Fibroblast of mammary gland (primary cell): ENCODE measurements at places on chromosomes 6 and 20.

- DNase-seq, result no peak
These were observed 113.7 kb upstream of the PDE10A start for GRCh38 chr6:165776691-165777090.

- DNase-seq, result no peak
These were observed 407.6 kb downstream of the COL12A1 start for GRCh38 chr6:74798302-74798701.

DNA sequence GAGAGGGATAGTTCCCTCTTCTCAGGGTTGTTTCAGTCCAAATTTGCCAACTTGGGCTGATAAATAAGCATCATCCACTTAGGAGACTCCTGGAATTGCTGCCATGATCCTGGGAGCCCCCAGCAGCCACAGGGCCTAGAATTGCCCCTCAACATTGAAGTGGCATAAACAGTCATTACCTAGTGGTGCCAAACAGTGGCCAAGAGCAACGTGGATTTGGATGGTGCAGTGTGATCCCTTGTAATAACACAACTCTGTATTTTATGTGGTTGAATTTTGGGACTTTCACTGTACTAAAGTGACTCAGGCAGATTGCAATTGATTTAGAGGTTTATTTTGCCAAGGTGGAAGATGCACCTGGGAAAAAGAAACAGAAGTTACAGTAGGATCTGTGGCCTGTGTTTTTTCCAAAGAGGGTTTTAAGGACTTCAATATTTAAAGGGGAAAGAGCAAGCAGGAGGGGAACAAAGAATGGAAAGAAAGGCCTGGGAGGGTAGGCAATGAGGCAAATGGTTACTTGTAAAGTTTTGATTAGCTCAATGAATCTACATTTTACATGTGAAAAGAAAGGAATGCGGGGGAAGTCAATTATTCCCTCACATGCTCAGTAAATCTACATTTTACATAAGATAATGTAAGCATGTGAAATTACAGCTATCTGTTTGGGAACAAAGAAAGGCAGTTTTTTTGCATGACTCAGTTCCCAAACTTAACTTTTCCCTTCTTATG is 168.0 kb upstream of the NOX3 start:
- DNase-seq, result no peak

GRCh38 chr20:15772826-15773225 is 800.4 kb downstream of the KIF16B start:
- DNase-seq, result no peak

GRCh38 chr6:106787327-106788196 is 158.2 kb downstream of the QRSL1 start:
- DNase-seq, result no peak

DNA sequence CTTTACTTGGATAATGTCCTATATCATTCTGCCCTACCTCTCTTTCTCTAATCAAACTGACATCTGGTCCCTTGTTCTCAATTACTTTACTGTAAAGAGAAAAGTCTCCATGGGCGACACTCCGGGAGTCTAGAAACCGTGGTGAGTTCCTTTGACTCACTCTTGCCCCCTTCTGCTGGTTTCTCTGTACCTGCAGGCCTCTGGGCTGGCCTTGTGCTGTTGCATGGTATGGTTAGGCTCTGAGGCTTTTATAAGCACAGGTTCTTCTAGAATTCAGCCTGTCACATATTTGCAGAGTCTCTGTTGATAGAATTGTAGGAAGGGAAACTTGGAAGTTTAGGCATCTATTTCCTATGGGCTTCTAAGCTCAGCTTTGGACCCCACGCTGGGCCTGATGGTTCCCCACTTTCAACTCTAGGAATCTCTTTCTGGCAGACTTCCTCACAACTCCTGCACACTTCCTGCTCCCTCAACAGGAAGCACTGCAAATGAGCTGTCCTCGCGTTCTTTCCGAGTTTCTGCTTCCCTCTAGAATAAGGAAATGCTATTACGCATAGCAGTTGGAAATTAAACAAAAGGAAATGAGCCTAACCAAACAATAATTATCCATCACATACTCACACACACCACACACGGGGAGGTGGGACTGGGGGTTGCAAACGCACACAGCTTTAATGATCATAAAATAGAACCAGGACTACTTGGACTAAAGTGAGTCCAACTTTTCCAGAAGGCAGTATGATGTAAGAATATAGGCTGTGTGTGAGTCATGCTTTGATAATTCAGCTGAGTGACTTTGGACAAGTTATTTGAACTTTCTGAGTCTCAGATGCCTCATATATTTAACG is 683.3 kb downstream of the QKI start:
- peak; percentile 73 for DNase-seq

GRCh38 chr20:15742087-15742486 is 831.2 kb downstream of the KIF16B start:
- DNase-seq, result no peak

- peak; percentile 94 for DNase-seq
These were observed 19.6 kb downstream of the TTPAL start for GRCh38 chr20:44495257-44495656.

- DNase-seq, result peak; percentile 39
These were observed 278 bp downstream of the UST start for GRCh38 chr6:148747145-148747470.

DNA sequence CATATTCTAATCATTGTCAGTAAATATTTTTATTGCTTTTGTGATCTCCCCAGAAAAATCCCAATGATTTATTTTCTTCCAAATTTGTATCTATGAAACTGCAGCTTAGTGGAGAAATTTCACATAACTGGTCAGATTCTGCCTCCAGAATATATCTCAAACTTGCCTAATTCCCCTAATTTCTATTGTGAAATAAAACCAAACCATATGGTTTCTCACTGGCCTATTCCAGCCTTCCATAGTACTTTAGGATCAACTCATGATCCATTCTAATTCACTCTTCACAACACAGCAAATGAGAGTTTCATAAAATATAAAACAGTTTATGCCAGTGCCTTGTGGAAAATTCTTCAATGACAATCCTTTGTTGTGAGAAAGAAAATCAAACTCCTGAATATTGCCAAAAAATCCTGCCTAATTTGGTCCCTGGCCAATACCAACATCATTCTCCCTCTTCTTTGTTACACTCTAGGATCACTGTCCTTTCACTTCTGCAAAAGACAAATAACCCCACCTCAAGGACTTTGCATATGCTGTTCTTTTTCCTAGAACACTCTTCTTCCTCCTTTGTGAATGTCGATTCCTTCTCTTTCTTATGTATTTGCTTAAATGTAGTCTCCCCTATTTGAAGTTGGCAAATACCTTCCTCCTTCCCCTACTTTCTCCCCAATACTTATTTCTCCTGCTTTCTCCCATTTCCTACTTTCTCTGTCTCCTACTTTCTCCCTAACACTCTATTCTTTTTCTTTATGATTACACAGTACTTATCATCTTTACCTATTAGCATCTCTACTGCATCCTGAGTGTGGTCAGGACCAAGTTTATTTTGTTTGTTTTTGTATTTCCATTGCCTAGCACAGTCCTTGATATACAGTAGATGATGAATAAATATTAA is 587.5 kb downstream of the RFPL4B start:
- peak; percentile 14 for DNase-seq

DNA sequence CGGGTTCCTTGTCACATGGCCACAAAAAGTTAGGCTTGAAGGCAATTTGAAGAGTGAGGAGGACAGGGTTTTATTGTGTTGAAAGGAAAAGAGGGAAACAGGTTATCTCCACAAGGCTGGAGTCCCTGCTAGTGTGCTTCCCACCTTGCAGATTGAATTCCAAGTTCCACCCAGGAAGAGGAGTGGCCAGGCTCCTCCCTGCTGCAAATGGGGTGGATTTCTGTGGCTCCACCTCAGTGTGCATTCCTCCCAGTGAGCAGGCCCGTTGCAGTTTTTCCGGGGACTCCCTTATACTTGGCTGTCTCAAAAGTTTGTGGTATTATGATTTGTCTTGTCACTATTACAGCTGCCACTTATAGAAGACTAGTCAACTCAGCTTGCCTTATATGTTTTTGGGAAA is 281.8 kb upstream of the PLCB4 start:
- no peak for DNase-seq

DNA sequence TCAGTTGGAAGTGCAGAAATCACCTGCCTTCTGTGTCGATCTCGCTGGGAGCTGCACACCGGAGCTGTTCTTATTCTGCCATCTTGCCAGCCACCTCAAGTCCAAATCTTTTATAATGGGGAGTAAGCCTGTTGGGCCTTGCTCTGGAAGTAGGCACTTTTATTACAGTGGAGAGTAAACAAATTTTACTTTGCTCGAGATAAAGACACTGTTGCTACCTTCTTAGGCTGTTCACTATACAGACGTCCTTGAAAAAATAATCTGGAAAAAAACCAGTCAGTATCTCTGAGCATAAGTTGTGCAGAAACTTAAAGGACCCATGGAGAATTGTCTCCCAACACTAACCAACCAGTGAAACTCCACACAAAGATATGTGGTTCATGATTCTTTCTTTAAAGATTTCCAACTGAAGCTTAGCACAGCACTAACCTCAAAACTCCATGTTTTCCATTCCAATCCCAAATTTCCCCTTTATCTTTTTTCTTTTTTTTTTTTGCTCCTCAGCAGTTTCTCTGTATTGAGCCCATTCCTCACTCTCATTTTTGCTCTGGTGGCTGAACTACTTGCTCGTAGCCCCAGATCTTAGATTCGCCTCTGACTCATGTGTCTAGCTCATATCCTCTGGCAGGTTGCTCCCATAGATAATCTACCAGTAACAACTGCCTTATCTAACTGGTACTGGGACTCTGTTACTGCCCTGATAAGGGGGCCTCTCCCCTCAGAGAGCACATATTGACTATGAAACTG is 34.3 kb upstream of the COL9A1 start:
- DNase-seq, result no peak

GRCh38 chr20:38372806-38373205 is 26.5 kb downstream of the LBP start:
- no peak for DNase-seq

GRCh38 chr6:144416244-144416643 is 131.1 kb downstream of the UTRN start:
- no peak for DNase-seq

GRCh38 chr6:43926634-43927531 is 156.9 kb downstream of the VEGFA start:
- peak; percentile 71 for DNase-seq

GRCh38 chr6:43803055-43803782 is 33.2 kb downstream of the VEGFA start:
- DNase-seq, result peak; percentile 53

DNA sequence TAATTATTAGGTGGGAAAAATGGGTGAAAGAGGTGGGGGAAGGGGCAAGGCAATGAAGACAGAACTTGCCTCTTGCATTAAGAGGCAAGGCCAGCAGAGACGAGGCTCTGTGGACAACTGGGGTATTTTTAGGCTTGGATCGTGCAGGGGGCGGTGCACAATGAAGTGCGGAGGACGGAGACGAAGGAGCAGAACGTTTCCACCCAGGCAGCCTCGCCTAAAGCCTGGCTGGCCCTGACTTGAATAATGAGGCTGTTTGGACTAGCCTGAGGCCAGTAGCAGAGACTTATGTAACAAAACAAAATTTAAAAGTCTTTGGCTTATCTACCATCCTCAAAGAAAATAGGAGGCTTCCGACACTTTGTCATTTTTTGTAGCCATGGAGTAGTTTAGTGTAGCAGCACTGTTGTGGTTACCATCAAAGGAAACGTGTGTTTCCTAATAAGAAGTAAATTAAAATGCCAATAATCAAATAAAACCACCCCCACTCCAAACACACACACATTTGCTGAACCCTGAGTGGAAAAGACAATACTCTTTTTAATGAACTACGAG is 370.0 kb upstream of the CNR1 start:
- DNase-seq, result no peak

DNA sequence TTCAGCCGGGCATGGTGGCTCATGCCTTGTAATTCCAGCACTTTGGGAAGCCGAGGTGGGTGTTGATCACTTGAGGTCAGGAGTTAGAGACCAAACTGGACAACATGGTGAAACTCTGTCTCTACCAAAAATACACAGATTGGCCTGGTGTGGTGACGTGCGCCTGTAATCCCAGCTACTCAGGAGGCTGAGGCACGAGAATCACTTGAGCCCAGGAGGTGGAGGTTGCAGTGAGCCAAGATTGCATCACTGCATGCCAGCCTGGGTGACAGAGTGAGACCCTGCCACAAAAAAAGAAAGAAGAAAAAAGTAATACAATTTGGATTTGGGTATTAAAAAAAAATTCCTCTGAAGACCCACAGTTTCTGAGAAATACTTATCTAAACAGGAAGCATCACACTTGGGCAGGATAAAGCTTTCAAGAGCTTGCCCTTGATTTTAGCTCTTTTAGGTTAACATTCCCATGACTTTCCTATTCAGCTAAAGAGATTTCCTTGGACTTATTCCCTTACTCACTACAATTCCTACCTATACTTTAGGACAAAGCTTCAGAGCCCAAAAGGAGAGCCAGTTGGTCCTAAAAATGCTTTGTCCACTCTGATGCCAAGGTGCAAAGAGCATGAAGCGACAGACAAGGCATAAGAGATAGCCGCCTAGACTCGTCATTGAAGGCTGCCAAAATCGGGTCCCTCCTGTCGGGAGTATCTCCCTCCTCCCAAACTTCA is 1.9 kb downstream of the ELOVL2 start:
- DNase-seq, result no peak

- peak; percentile 66 for DNase-seq
These were observed 88.1 kb upstream of the ZFP64 start for GRCh38 chr20:52279706-52280105.

DNA sequence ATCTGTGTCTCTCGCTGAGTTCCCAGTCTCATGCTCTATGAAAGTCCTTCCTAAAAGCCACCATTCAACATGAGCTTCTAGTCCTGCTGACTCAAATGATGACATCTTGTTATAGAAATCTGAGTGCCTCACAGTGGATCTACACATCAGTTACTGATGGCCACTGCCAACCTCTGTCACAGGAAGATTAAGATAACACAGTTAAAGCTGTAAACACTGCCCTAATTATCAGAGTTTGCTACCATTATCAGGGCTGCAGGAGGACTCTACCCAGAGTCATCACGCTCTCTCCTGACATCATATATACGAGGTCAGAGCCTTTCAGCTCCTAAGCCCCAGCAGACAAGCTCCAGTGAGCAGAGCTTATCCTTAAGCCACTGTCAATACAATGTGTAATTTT is 63.2 kb downstream of the HIVEP2 start:
- no peak for DNase-seq

- DNase-seq, result no peak
These were observed 18.8 kb downstream of the SYNDIG1 start for GRCh38 chr20:24488064-24488799.

DNA sequence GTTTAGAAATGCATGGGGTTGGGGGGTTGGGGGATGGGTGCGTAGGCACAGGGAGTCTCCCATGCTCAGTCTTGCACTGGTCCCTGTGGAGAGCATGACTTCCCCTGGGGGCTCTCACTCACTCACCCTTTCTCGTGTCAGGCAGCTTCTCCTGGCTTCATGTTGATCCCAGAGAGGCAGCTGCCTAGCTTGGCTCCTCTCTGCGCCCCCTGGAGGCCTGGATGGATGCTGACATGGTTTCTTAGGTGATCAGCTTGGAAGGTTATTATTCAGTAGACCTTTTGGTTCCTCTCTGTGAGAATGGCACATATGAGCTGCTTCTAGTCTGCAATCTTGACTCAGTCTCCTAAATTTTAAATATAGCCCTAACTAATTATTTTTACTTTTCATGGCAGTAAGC is 109.3 kb upstream of the FAM83B start:
- peak; percentile 2 for DNase-seq

- no peak for DNase-seq
These were observed 102.1 kb downstream of the ATP9A start for GRCh38 chr20:51666126-51666525.

GRCh38 chr6:72636215-72636614 is 14.4 kb downstream of the KCNQ5 start:
- DNase-seq, result no peak
